HFFc6 (cell line): ENCODE measurements at places on chromosomes 6 and 20.

GRCh38 chr20:48142516-48142773, 357.2 kb upstream of the SULF2 start:
- no peak for DNase-seq

- no peak for DNase-seq
These were observed 281.7 kb upstream of the TAB2 start for GRCh38 chr6:149035766-149036165.

DNA sequence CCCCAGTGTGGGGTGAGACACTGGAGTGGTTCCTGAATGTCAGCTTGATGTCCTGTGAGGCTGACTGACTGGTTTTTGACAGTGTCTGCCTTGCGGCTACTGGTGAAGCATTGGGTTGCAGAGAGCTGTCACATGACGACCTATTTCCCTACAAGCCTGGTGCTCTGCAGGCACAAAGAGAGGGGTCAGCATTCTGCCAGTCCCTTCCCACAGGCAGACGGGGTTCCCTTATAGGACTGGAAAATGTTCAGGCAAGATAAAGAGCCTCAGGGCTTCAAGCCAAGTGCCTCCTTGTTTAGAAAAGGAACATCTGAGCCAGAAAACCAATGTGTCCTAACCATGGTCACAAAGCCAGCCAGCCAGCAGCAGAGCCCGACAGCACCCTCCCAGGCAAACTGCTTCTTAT, 11.0 kb downstream of the LY86 start:
- DNase-seq = no peak

DNA sequence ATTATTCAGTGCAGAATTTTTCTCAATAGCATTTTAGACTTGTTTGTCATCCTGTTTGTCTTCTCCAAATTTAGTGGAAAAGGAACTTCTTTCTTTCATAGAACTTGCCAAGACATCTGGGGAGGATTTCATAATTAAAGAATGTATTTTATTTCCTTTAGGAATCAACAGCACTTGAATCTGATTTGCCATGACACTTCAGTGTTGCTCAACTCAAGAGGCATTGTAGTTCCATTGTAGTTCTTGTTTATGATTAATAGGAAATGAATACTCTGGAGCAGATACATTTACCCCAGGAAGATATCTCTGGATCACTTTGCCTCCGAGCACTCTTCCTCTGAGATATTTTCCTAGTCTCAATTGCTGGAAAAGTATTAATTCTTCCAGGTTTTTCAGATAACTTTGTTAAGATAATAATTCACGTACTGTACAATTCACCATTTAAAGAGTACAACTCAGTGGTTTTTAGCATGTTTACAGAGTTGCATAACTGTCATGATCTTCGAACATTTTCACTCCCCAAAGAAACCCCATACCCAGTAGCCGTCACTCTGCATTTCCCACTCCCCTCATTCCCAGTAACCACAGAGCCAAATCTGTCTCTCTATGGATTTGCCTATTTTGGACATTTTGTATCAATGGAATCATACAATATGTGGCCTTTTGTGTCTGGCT, 29.7 kb downstream of the AKAP12 start:
- DNase-seq = peak; percentile 18

- no peak for DNase-seq
These were observed 96.1 kb downstream of the VEGFA start for GRCh38 chr6:43865932-43866645.

DNA sequence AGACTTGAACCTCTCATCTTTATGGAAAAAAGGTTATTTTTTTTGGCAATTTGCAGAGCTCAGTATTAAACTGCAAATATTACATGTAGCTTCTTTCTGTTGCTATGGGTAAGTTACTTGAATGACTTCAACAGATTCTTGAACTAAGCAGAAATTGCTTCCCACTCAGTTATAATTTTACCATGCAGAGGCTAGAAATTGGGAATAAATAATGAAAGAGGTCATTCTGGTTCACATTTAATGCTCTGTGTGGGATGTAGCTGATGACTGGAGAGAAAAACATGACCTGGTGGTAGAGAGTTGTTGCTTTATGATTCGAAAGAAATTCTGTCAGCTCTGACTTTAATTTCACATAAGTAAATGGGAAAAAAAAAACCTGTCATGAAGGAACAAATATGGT, 16.8 kb upstream of the ADGB start:
- no peak for DNase-seq

DNA sequence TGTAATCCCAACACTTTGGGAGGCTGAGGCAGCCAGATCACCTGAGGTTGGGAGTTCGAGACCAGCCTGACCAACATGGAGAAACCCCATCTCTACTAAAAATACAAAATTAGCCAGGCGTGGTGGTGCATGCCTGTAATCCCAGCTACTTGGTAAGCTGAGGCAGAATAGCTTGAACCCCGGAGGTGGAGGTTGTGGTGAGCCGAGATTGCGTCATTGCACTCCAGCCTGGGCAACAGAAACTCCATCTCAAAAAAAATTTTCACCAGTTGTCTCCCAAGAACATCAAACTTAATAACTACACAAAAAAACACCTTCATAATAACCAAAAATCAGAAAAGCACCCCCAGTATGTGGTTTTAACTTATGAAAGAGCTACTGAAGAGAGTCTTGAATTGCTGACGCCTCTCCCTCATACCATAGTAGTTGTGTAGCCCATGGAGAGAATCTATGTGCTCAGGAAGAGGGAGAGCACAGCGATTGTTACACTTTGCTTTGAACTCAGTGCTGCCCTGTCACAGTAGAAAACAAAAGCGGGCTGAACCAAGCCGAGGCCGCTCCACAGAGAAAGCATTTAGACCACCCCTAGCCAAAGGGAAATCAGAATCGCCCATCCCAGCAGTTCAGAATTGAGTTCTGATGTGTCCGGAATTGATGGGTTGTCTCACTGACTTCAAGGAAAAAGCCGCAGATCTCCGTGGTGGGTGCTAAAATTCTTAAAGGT, 42.0 kb upstream of the GMPR start:
- no peak for DNase-seq

GRCh38 chr6:132669690-132670291, 10.8 kb upstream of the TAAR1 start:
- DNase-seq = peak; percentile 46
